ENCODE measurements at places on chromosomes 1 and 21.

GRCh38 chr1:63665824-63666223 lies 72.6 kb downstream of the PGM1 start:
- no peak for DNase-seq

DNA sequence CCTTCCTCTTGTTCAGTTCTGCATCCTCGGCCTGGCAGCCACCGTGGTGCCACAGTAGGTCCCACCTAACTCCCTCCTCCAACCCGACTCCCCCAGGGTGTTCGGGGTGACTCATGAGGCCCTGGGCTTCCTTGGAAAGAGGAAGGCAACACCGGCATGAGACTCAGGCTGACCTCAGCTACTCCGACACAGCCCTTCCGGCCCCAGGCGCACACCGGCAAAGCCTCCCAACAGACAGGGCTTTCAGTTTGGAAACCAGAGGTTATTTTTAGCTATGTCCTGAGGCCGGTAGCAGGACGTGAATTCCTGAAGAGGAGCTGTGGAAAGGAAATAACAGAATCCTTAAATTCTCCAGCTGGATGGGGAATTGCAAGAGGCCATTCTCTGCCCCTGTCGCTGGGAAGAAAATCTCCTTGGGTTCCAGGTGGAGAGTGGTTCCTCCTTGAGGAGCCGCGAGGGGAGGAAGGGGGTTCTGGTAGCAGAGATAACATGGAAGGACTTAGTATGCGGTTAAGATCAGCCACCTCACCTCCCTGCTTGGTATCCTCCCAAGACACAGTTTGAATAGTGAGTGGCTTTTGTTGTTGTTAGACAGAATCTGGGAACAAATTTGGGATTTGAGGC lies 24.4 kb downstream of the PLXNA2 start:
- DNase-seq = peak; percentile 80

DNA sequence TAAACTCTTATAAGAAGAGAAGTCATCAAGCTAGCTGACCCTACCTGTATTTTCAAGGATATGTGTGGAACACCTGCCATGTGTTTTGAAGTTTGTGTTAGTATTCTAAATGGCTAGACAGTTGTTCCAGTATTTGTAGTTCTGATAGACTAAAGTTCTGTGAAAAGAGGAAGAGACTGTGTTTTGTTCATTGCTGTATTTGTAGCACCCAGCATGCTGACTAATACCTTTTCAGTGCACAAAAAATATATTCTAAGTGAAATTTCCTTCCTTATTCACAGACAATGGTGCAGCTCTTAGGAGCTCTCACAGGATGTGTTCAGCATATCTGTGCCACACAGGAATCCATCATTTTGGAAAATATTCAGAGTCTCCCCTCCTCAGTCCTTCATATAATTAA lies 8.2 kb upstream of the METTL18 start:
- peak; percentile 48 for DNase-seq

GRCh38 chr1:18883636-18884418 lies 18.5 kb downstream of the ALDH4A1 start:
- peak; percentile 82 for DNase-seq

DNA sequence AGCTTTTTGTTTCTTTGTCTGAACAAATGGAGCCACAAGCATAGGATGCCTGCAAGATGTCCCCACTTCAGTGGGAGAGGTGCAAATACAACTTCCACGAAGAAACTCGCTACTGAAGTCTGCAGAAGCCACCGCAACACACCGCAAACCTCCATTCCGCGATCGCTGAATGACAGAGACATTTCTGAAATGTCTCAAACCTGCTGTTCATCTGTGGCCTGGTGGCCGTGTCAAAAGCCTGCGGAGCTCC lies 1.0 kb downstream of the TP53BP2 start:
- DNase-seq = peak; percentile 57

- no peak for DNase-seq
These were observed 34.5 kb upstream of the SOD1 start for GRCh38 chr21:31624961-31625491.

Measured in hematopoietic multipotent progenitor cell treated with erythropoietin and hydrocortisone succinate and interleukin-3 and kit ligand, for 4 days (in vitro differentiated cells).